ENCODE measurements at places on chromosomes 7 and 10.

- peaks cover 7% of the 10 kb centered on the region for H3K4me1 ChIP-seq
- no peak overlapping the region for H3K27ac ChIP-seq
- no peak for DNase-seq
- no peaks in the 10 kb centered on the region for H3K36me3 ChIP-seq
- no peak overlapping the region for H3K4me3 ChIP-seq
- H3K27me3 ChIP-seq = no peaks in the 10 kb centered on the region
Measured at GRCh38 chr10:80964955-80965614, 427.4 kb downstream of the SH2D4B start.

DNA sequence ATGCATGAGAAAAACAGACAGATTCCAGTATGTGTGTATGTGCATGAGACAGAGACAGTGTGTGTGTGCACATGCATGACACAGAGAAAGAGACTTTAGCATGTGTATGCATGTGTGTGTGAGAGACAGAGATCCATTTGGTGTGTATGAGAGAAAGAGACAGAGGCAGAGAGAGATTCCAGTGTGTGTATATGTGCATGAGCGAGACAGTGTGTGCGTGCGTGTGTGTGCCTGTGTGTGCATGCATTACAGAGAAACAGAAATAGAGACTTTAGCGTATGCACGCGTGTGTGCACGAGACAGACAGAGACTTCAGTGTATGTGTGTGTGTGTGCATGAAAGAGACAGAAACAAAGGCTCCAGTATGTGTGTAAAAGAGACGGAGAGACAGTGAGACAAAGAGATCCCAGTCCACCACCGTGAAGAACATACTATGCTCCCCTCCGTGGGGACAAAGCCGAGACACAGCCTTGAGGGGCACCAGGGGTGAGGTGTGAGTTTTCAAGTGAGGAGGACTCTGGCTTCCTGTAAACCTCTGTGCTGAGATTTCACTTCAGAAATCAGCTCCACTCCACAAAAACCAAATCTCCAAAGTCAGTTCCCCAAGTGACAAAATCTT, 188.9 kb downstream of the GRID1 start:
- DNase-seq = no peak
- peaks cover 17% of the 10 kb centered on the region for H3K27me3 ChIP-seq
- no peak overlapping the region for H3K4me3 ChIP-seq
- no peak overlapping the region for H3K27ac ChIP-seq
- no peaks in the 10 kb centered on the region for H3K36me3 ChIP-seq
- H3K4me1 ChIP-seq = peaks cover 8% of the 10 kb centered on the region

GRCh38 chr10:128981881-128982615, 485.0 kb upstream of the MGMT start:
- no peak overlapping the region for H3K27ac ChIP-seq
- H3K27me3 ChIP-seq = peaks cover 3% of the 10 kb centered on the region
- no peaks in the 10 kb centered on the region for H3K4me1 ChIP-seq
- H3K36me3 ChIP-seq = no peaks in the 10 kb centered on the region
- H3K4me3 ChIP-seq = no peak overlapping the region

GRCh38 chr7:106767078-106767477, 98.0 kb upstream of the PIK3CG start:
- no peak for DNase-seq
- H3K4me1 ChIP-seq = no peaks in the 10 kb centered on the region
- no peaks in the 10 kb centered on the region for H3K36me3 ChIP-seq

- H3K27ac ChIP-seq = no peak overlapping the region
- H3K36me3 ChIP-seq = no peaks in the 10 kb centered on the region
- peaks cover 42% of the 10 kb centered on the region for H3K27me3 ChIP-seq
- DNase-seq = no peak
- no peak overlapping the region for H3K4me3 ChIP-seq
Measured at GRCh38 chr10:78550716-78551115, 517.1 kb downstream of the RPS24 start.

DNA sequence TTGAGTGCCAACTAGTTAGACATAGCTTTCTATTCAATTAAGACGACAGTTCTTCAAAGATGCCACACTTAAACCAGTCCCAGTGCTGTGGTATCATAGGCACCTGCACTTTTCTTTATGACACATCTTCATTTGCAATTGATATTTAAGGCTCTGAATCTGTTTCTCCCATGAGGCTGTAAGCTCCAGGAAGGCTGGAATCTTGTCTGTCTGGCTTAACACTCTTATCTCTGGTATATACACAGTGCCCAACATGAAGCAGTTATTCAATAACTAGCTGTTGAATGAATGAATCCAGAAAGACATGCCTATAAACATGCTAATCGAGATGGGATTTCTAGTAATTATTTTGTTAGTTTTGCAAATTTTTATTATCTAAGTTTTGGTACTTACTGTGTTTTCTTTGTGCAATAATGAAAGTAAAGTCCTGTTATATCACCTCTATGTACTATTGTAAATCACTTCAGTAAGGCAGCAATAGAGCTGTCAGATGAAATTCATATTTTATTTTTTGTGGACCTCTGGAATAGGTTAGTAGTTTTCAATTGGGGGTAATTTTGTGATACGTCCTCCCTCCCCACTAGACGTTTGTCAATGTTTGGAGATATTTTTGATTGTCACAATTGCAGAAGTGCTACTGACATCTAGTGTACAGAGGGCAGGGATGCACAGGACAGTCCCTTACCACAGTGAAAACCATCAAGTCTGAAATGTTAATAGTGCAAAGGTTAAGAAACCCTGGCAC, 51.3 kb upstream of the STEAP4 start:
- peaks cover 2% of the 10 kb centered on the region for H3K27me3 ChIP-seq
- peaks cover 17% of the 10 kb centered on the region for H3K4me1 ChIP-seq
- H3K27ac ChIP-seq = no peak overlapping the region

GRCh38 chr10:43839973-43840372, 191.3 kb upstream of the ZNF32 start:
- H3K27ac ChIP-seq = no peak overlapping the region
- H3K4me3 ChIP-seq = no peak overlapping the region
- peaks cover 45% of the 10 kb centered on the region for H3K4me1 ChIP-seq
- no peak for DNase-seq

GRCh38 chr10:88115407-88115806, 252.0 kb downstream of the PTEN start:
- DNase-seq = no peak
- H3K4me3 ChIP-seq = no peak overlapping the region
- H3K27ac ChIP-seq = no peak overlapping the region

DNA sequence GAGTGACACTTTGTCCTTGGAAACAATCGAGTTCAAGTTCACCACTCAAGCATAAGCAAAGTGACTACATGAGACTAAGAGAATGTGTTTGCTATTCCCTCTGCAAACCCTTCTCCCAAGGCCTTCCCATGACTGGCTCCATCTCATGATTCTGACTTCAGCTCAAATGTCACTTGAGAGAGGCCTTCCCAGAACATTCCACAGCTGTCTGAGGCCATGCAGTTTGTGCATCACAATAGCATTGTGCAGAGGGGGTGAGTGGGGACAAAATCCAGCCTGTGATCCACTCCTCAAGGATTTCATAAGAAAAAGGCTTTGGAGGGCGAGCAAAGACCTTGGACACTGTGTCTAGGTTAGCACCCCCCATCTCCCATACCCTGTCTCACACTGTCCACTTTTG, 6.9 kb upstream of the LRMDA start:
- peaks cover 6% of the 10 kb centered on the region for H3K27me3 ChIP-seq
- no peak overlapping the region for H3K4me3 ChIP-seq
- H3K36me3 ChIP-seq = no peaks in the 10 kb centered on the region

DNA sequence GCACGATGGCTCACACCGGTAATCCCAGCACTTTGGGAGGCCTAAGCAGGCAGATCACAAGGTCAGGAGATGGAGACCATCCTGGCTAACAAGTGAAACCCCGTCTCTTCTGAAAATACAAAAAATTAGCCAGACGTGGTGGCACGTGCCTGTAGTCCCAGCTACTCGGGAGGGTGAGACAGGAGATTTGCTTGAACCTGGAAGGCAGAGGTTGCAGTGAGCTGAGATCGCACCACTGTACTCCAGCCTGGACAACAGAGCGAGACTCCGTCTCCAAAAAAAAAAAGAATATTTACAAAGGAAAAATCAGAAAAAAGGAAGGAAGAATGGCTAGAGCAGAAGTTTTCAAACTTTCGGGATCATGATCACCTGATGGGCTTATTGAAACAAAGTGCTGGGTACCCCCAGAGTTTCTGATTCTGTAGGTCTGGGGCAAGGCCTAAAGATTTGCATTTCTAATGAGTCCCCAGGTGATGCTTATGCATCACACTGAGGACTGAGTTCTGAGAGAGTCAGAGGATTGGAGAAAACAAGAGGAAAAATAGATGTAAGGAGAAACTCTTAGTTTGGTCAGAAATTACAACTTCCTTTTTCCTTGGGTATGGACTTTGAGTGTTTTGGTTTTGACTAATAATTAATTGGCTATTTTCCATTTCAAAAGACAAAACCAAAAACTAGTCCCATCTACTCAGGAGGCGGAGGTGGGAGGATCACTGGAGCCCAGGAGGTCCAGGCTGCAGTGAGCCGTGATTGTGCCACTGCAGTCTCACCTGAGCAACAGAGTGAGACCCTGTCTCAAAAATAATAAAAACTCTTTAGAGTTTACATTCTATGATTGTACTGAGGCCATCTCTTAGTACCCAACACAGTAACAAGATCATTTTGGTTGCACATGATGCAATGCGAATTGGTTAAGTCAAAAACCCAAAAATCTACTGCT, 14.4 kb downstream of the MARCHF5 start:
- peak overlapping the region; percentile 53 for H3K27ac ChIP-seq
- peaks cover 26% of the 10 kb centered on the region for H3K4me1 ChIP-seq
- no peak overlapping the region for H3K4me3 ChIP-seq
- DNase-seq = no peak

DNA sequence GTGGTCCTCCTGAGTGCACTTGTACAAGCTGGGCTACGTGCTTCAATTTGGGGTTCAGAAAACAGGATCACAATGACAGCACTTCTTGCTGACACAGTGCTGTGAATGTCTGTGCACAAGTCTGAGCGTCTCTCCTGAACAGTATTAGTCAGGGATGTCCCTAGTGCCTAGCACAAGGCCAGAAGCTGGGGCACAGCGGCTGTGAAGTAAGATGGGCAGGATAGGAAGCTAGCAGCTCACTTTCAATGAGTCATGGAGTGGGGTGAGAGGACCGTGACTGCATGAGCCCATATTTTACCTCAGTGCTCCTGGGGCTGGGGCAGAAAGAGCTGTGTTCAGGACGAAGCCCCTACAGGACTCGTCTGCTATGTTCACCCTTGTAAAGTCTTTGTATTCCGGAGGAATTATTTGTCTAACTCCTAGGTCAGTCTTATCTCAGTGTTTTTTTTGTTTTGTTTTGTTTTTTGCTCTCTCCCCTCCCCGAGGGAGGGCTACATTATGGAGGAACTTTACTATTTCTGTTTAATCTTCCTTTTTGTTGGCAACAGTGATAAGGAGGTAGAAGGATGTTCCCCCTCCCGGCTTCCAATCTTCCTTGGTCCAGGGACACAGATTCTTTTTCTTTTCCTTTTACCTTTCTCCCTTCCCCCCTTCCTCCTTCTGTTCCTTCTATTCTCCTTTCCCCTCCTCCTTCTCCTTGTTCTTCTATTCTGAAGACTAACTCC, 2.8 kb upstream of the LRMDA start:
- no peak for DNase-seq
- H3K4me3 ChIP-seq = no peak overlapping the region
- H3K27ac ChIP-seq = no peak overlapping the region
- peaks cover 58% of the 10 kb centered on the region for H3K4me1 ChIP-seq

DNA sequence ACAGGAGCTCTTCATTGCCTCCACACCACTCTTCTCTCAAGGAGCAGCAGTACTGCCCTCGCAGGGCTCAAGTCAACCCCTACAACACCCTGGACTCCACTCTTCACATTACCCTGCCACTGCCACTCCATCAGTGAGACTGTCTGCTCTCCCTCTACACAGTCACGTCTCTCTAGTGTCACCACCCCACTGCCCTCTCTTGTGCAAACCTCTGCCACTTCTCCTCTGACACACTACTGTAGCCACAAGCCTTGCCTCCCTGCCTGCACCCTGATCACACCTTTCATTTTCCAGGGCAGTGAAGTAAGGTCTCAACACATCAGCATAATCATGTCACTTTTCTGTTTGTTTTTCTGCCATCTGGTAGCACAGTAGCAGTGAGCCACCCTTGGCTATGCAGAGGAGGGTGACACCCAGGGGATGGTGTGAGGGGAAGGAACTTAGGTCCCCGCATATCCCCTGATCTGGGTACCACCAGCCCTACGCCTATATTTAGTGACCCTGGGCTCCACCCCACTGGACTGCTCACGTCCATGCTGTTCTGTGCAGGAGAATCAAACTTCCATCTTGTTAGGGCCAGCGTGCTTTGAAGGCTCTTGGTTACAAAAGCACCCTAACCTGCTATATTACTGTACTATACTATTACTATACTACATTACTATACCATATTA, 1.6 kb downstream of the C10orf143 start:
- H3K27me3 ChIP-seq = peaks cover 10% of the 10 kb centered on the region
- peak overlapping the region; percentile 95 for H3K4me3 ChIP-seq
- peaks cover 31% of the 10 kb centered on the region for H3K4me1 ChIP-seq
- H3K36me3 ChIP-seq = peaks cover 31% of the 10 kb centered on the region

- peaks cover 57% of the 10 kb centered on the region for H3K36me3 ChIP-seq
- no peaks in the 10 kb centered on the region for H3K27me3 ChIP-seq
- H3K27ac ChIP-seq = peak overlapping the region; percentile 13
- no peak for DNase-seq
- no peak overlapping the region for H3K4me3 ChIP-seq
- no peaks in the 10 kb centered on the region for H3K4me1 ChIP-seq
Measured at GRCh38 chr7:140883378-140883777, 41.4 kb downstream of the BRAF start.

- peaks cover 8% of the 10 kb centered on the region for H3K36me3 ChIP-seq
- H3K27me3 ChIP-seq = peaks cover 3% of the 10 kb centered on the region
- no peak for DNase-seq
- H3K27ac ChIP-seq = no peak overlapping the region
- no peak overlapping the region for H3K4me3 ChIP-seq
Measured at GRCh38 chr10:2994221-2994961, 73.0 kb upstream of the PFKP start.

- H3K27me3 ChIP-seq = peaks cover 14% of the 10 kb centered on the region
Measured at GRCh38 chr7:69172357-69173077, 425.8 kb upstream of the AUTS2 start.

DNA sequence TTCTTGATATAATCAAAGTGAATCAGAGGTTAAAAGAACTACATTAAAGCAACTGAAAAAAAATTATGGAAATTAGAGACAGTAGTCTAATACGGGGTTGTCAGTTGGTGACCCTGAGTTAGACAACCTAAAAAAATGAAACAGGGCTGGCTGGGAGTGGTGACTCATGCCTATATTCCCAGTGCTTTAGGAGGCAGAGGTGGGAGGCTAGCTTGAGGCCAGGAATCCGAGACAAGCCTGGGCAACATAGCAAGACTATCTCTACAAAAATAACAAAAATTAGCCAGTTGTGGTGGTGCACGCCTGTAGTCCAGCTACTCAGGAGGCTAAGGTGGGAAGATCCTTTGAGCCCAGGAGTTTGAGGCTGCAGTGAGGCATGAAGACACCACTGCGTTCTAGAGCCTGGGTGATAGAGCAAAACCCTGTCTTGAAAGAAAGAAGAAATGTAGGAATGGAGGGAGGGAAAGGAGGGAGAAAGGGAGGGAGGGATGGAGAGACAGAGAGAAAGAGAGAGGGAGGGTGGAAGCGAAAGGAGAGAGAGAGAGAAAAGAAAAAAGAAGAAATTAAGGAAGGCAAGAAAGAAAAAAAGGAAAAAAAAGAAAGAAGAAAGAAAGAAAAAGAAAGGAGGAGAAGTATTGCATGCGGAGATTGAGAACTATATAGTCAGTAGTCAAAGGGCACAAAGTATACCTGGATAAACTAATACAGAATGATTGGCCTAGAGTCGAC, 166.1 kb downstream of the TPST1 start:
- H3K4me1 ChIP-seq = peaks cover 13% of the 10 kb centered on the region
- no peak overlapping the region for H3K4me3 ChIP-seq
- DNase-seq = no peak
- H3K27ac ChIP-seq = no peak overlapping the region
